Sigmoid colon (tissue), 7 donors: ENCODE measurements at places on chromosomes 5 and 9. TPM values are rescaled to one million over a fixed set of nuclear protein-coding genes. Genes with fewer than 3 reads are reported as not detected.

CCDC183 gene
- total RNA-seq: 1.1 TPM

TMEFF1 gene
- 0.68 TPM for total RNA-seq

BTNL8 gene
- total RNA-seq: 0.27 TPM

OLFML2A gene
- 60.0 TPM for total RNA-seq

PPP3R2 gene
- total RNA-seq: not detected

ELOVL7 gene
- 1.6 TPM for total RNA-seq

SPATA31C1 gene
- total RNA-seq: not detected

OTP gene
- total RNA-seq: not detected

SMIM33 gene
- not detected for total RNA-seq

ADAMTS2 gene
- total RNA-seq: 33.2 TPM

NOXA1 gene
- 3.0 TPM for total RNA-seq

DAB2IP gene
- total RNA-seq: 50.1 TPM

FGFR4 gene
- 6.6 TPM for total RNA-seq

SLC36A2 gene
- total RNA-seq: not detected

SLC36A3 gene
- total RNA-seq: not detected

NAIP gene
- total RNA-seq: 27.6 TPM

SIT1 gene
- not detected for total RNA-seq

NDST1 gene
- 42.1 TPM for total RNA-seq

TUSC1 gene
- 17.7 TPM for total RNA-seq

IL9 gene
- total RNA-seq: not detected

EIF4E1B gene
- not detected for total RNA-seq

GPSM1 gene
- total RNA-seq: 9.4 TPM

PCDHGA8 gene
- 4.4 TPM for total RNA-seq

BTF3 gene
- 490 TPM for total RNA-seq

ZDHHC11B gene
- total RNA-seq: 1.6 TPM

IRX2 gene
- not detected for total RNA-seq

CD274 gene
- total RNA-seq: 8.9 TPM

TERT gene
- not detected for total RNA-seq

POLK gene
- 44.9 TPM for total RNA-seq

CD14 gene
- 96.9 TPM for total RNA-seq

PDLIM7 gene
- total RNA-seq: 474 TPM

PPP2R2B gene
- total RNA-seq: 9.1 TPM

FAM153A gene
- 0.27 TPM for total RNA-seq

IARS1 gene
- total RNA-seq: 62.3 TPM

ENHO gene
- total RNA-seq: 2.5 TPM

ANKRD55 gene
- total RNA-seq: not detected

PCDHB2 gene
- total RNA-seq: 3.2 TPM

FAM221B gene
- total RNA-seq: not detected

QRFP gene
- not detected for total RNA-seq

ANP32B gene
- 53.0 TPM for total RNA-seq

EHMT1 gene
- 65.3 TPM for total RNA-seq

PCDHA9 gene
- total RNA-seq: 0.68 TPM

SOX30 gene
- total RNA-seq: 0.55 TPM

MAP1B gene
- 659 TPM for total RNA-seq

SCAI gene
- total RNA-seq: 9.3 TPM

NR2F1-AS1 gene
- 6.7 TPM for total RNA-seq

ACER2 gene
- 3.6 TPM for total RNA-seq
